ENCODE measurements at places on chromosomes 7 and 10. TPM values are rescaled to one million over a fixed set of nuclear protein-coding genes. Genes with fewer than 3 reads are reported as not detected.

The KBTBD2 gene
- 29.9 TPM for total RNA-seq

The LCOR gene
- total RNA-seq = 86.4 TPM

The PTF1A gene
- not detected for total RNA-seq

- no peak for DNase-seq
These were observed 222.7 kb upstream of the C7orf33 start for GRCh38 chr7:148367731-148368475.

- DNase-seq = no peak
These were observed 27.8 kb downstream of the CRHR2 start for GRCh38 chr7:30654296-30655090.

- DNase-seq = no peak
These were observed 261.3 kb downstream of the PARD3 start for GRCh38 chr10:34553747-34554146.

- no peak for DNase-seq
These were observed 30.1 kb downstream of the LDB3 start for GRCh38 chr10:86698207-86698940.

GRCh38 chr7:2261611-2262010 is 19.6 kb downstream of the NUDT1 start:
- no peak for DNase-seq

GRCh38 chr7:134366481-134366880 is 49.8 kb upstream of the SLC35B4 start:
- DNase-seq = no peak

GRCh38 chr10:110873951-110874350 is 2.2 kb downstream of the PDCD4 start:
- no peak for DNase-seq
